ENCODE measurements at places on chromosomes 3 and 15.

- DNase-seq = peak; percentile 57
Observed at GRCh38 chr3:132253262-132253878, 63.8 kb upstream of the ACP3 start.

DNA sequence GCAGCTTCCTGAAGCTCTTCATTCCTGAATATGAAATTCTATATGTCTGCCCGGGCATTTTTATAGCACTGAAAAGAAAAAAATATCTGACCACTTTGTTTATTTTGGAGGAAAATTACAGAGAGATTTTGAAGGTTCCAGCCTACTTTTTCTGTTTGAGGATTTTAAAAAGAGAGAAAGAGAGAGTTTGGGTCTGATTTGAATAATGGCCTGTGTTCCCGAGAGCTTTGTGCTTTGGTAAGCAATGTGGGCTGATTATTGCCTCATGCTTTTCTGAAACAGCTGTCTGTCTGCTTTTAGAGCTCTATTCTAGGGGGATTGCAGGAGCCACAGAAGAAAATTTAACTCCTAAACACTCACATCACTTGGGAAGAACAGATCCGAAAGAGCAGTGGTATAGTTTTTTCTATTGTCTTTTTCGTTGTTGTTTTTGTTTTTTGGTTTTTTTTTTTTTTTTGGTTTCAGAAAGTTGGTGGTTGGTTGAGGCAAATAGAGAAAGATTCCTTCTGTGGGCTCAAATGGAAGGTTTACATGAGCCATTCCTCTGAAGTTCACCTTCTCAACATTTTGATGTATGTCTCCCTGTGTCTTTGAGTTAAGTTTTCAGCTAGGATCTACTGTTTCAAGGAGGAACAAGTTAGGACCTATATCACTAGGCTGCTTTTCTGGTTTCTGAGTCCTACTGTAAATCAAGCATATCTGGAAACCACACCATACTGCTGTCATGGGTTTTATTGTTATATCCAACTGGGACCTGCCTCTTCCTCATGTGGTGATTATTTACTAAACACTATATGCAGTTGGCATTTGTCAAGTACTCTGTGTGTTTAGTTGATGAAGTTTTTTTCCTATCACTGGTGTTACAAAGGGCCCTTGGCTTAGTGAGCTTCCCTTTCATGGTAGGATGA, 178.9 kb downstream of the KCNMB2 start:
- no peak for DNase-seq

- peak; percentile 31 for DNase-seq
Observed at GRCh38 chr3:110419096-110419495, 652.5 kb upstream of the NECTIN3 start.

DNA sequence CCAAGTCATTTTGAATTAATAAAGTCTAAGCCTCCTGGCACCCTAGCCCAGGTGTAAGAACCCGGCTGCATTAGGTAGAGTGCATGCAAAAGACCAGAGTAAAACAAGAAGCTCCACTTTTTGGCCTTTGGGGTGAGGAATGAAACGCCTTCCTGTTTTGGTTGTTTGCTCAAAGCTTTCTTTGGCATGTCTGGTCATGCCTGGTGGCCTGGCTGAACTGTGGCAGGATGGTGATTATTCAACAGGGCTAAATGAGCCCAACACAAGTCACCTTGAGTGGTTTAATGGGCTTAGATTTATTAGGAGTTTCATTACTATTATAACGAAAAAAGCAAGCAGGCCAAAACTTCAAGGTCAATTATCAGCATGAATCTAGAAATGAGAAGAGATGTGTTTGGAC, 40.9 kb upstream of the LDHAL6B start:
- no peak for DNase-seq

GRCh38 chr3:34005886-34006285, 207.5 kb downstream of the PDCD6IP start:
- peak; percentile 91 for DNase-seq

- peak; percentile 29 for DNase-seq
Observed at GRCh38 chr3:179688850-179689249, 36.0 kb downstream of the USP13 start.

DNA sequence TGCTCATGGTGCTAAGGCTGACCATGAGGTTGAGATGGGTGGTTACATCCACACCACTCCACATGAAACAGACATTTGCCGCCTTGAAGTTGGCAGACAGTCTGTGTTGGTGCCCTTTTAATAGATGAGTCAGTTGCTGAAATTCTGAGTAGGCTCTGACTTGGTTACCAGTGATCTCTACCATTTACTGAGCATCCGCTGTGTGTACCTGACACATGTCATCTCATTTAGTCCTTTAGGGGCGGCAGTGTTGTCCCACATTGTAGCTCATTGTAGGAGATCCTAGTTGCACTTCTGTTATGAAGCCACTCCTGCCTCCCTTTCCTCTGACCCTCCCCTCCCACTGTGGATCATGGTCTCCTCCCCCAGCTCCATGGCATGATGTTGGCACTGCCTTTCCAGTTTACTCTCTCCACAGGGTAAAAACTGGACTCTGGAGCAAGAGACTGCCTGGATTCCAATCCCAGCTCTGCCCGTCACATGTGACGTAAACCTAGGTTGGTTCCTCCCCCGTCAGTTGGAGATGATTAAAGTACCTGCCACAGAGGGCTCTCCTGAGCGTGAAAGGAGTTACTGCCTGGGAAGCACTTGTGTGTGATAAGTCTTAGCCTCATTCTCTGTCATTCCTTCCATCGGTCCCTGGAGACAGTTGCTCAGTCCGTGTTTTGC, 21.6 kb downstream of the SLCO3A1 start:
- no peak for DNase-seq

GRCh38 chr3:121405631-121406030, 140.2 kb downstream of the POLQ start:
- DNase-seq = no peak

- no peak for DNase-seq
Observed at GRCh38 chr3:37450561-37450960, 276.2 kb upstream of the LRRFIP2 start.
